Body of pancreas (tissue), 4 donors: ENCODE measurements at places on chromosomes 1 and 21.
A peak's percentile ranks its signal among the peaks of the same experiment; 100 is the strongest.

DNA sequence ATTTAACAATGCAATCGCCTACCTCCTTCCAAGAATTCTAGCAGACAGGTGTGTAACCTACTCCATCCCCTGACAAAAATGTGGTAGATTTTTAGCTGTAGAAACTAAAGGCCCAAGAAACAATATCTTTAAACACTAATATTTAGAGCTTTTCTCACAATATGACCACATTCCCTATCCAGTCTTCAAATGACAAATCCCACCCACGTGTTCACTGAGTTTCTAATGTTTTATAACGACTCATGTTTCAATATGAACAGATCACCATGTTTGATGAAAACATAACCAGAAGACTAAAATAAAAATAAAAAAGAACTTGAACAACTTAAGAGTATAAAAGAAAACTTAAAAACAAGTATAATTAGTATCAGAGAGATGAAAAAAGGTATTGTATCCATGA is 24.6 kb downstream of the RSBN1 start:
- DNase-seq, result no peak

DNA sequence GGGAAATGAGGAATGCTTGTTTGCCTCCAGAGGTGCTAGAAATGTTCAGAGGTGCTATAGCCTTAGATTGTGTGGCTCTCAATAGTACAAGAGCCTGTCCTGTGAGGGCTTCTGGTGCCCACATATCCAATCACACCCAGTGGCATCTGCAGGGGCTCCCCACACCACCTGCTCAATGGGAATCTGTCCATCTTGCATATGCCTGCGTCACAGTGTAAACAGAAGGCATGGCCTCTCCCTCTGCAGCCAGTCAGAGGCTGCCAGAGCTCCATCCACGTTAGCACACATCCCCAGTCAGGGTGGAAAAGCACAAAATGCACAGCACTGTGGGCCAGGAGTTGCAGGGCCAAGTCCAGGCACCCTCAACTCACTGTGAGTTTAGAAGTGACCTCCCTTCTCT is 113.6 kb upstream of the GRIK3 start:
- no peak for DNase-seq

GRCh38 chr1:152585586-152585985 is 5.3 kb upstream of the LCE3D start:
- no peak for DNase-seq

DNA sequence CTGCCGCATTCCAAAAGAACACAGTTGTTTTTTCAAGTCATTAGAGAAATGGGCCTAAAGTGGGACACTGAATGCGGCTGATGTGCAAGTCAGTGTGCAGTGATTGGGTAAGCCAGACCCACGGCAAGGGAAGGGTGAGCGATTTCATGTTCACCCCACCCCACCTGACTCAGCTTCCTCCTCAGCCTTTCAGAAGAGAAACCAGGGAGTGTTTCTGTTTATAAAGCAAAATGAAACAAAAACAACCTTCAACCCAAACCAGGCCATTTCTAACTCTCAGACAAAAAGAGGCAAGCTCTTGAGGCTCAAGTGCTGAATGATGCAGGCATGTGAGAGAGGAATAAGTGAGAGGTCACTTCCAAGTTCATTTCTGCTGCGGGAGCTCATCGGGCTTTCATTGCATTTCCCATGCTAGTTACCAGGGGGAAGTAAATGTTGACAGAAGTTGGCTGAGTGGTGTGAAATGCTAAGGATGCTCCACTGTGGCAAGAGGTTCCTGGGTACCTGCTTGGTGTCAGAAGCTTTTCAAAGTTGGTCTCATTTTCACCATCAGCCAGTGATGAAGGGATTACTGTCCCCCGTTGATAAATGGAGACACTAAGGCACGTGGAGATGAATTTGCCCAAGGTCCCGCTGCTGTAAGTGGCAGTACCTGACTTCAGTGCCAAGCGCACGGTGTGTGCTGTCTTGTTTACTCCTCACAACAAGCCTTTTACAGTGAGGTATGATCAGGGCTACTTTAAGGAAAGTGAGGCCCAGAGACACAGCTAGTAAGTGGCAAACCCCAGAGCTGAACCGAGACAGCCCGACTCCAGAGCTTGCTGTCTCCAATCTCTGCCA is 29.1 kb downstream of the STPG1 start:
- no peak for DNase-seq

DNA sequence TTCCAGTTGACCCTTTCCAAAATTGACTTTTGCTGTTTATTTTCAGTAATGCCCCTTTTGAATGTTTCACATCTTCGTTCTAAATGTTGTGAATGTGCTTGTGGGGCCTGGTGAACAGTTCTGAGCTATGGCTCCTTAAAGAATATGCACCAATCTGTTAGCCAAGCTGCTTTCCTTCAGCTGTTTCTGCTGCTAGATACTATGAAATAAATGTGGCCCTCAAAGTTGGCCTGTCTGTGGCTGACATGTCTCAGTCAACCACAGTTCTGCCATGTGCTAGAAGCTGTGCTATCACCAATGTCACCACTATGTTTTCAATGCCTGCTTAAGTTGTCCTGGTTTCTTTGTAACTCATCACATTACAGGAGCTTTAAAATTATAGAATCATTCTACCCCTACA is 86.7 kb upstream of the BCL10 start:
- no peak for DNase-seq

- DNase-seq, result no peak
Observed at GRCh38 chr1:246479061-246479460, 28.0 kb downstream of the SMYD3 start.

DNA sequence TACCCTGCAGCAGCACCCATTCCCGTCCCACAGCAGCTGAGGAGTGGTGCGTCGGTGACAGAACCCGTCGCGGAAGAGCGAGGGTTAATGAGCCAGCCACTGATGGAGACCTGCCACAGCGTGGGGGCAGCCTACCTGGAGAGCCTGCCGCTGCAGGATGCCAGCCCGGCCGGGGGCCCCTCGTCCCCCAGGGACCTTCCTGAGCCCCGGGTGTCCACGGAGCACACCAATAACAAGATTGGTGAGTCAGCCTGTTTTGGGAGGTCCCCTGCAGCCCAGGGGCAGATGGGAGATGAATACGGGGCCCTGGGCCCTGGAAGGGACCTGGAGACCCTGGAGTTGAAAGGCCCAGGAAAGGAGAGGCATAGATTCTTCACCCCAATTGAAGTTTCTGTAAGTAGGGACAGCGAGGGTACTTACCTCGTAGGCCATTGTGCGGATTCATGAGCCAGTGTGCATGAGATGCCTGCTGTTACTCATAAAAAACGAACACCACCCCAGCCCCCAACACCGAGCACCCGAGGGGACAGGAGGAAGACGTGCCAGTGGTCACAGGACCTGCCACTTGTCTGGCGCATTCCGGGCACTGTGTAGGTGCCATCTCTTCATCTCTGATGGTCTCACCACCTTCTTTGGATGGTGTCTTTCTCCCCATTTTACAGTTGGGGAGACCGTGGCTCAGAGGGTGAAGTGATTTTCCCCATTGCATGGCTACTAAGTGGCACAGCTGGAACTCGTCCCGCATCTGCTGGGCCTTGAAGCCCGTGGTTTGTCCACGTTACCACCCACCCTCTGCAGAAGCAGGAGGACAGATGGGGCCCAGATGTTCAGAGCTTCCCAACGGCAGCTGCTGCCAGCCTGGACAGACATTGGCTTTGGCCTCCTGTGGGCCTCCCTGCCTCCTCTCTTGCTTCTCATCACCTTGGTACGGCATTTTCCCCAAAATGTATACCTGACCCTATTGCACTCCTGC is 28.3 kb upstream of the TNFRSF1B start:
- no peak for DNase-seq

- DNase-seq, result no peak
Observed at GRCh38 chr1:92211166-92211565, 6.5 kb upstream of the C1orf146 start.

- no peak for DNase-seq
Observed at GRCh38 chr1:31984419-31985347, 29.0 kb upstream of the KHDRBS1 start.

DNA sequence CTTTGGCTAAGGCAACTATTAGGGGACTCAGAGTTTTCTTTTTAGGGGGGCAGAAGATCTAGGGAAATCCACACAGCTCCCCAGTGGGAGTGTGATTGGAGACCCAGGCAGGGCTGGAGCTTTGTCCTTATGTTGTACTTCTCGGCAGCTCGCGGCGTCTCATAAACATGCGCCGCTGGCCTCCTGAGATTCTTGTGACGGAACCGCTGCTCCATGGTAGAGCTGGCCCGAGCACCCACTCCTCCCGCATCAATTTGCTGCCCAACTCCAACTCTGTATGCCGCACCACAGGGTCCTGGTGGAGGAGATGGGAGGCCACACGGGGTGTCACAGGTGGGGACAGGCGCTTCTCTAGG is 143.9 kb downstream of the GALNT2 start:
- DNase-seq, result no peak

DNA sequence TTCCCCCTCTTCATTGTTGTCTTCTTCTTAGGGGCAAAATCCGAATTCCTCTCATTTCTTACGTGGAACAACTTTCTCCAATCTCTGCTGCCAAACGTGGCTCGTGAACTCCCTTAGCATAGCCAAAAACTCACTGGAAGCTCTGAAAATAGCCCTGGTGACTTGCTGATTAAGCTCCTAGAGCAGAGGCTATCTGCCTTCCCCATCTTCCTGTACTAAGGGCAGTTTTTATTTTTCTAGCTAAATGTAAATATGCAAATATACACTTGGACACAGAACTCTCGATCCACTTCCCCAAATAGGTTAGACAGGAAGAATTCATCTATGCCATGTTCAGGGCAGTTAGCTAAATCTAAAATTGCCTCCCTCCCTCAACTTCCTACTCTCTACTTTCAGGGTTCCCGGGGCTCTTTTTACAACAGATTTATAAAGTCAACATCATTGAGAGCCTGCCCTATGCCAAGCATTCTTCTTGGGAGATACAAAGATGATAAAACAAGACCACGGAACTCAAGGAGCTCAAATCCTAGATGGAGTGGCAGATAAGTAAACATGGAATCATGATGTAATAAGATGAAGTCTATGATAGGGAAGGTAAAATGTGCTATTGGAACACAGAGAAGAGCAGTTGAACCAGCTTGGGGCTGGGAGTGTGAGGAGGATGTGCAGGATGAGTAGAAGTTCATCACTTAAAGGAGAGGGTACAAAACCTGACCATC is 59.4 kb upstream of the FMOD start:
- no peak for DNase-seq

GRCh38 chr1:194133152-194133551 is 946.7 kb upstream of the B3GALT2 start:
- DNase-seq, result no peak

- DNase-seq, result peak; percentile 63
Observed at GRCh38 chr1:203281851-203282661, 23.3 kb upstream of the BTG2 start.
